Small intestine (tissue), 16 donors: ENCODE measurements at places on chromosomes 2 and 18.

DNA sequence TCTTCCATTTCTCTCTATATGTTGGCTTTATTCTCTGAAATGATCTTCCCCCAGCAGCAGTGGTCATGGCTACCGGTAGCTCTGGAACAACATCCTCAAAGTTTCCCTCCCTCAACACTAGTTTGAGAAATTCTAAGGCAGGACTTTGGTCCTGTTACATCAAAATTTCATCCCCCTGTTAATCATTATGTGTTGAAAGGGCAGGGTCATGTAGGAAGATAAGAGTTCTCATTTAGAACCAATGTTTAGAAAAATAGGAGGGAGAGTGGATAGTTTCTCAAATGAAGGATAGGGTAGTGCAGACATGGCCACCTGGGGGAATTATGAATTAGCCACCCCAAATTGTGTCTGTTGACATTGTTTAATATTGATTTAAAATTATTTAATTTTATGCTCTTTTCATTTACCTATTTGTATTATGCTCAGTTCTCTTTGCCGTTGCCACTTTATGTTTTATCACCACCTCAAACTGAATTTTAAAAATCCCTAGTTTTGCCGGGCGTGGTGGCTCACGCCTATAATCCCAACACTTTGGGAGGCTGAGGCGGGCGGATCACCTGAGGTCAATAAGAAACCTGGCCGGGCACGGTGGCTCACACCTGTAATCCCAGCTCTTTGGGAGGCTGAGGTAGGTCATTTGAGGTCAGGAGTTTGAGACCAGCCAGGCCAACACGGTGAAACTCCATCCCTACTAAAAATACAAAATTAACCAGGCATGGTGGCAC lies 22.3 kb downstream of the EML4 start:
- DNase-seq: peak; percentile 87

GRCh38 chr18:33014060-33014796 lies 241.4 kb upstream of the KLHL14 start:
- DNase-seq: peak; percentile 6

DNA sequence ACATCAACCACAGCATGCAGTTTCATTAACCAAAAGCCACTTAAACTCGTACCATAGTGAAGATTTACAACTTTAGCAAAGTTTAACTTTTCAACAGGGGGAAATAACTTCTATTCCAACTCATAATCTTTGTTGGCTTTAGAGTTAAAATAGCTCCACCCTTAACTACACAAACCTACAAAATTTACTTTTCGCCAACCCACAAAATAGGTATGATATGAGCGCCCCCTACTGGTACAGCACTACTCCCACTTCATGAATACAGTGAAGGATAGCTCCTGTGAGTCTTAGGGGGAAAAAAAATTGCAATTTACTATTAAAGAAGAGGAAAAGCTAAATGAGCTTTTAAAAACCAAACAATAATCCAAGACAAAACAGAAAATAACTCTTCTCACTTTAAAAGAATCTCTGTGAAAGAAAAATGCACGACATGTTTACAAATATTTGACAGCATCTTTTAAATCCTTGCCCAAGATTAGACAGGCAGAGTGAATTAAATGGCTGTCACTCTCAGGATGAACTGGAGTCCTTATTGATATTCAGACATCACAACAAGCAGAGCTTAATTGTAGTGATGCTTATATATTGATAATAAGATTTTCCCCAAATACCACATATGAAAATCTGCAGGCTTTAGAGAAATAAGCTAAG lies 32.2 kb downstream of the TMEFF2 start:
- peak; percentile 60 for DNase-seq

DNA sequence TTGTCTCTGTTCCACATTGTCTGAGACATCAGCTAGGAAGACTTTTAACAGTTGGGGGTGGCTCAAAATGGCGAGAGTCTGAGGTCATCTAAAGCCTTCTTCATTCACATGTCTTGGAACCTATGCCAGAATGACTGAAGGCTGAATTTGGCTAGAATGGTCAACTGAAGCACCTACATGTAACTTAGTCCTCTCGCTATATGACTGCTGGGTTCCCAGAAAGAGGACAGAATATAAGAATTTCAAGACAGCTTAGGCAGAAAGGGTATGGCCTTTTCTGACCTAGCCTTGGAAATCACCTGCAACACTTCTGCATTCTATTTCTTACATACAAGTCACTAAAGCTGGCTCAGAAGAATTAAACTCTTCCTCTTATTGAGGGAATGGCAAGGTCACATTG lies 75.6 kb upstream of the OTX1 start:
- DNase-seq: no peak

- no peak for DNase-seq
These were observed 30.4 kb upstream of the ZC3H15 start for GRCh38 chr2:186455613-186456012.

GRCh38 chr2:190646780-190647522 lies 1.9 kb upstream of the NAB1 start:
- DNase-seq: no peak

GRCh38 chr2:150286730-150287362 lies 200.6 kb downstream of the RND3 start:
- no peak for DNase-seq

- DNase-seq: no peak
These were observed 50.8 kb downstream of the TRABD2A start for GRCh38 chr2:84830095-84830494.

- DNase-seq: peak; percentile 28
These were observed 11.3 kb upstream of the MLPH start for GRCh38 chr2:237475704-237476141.

GRCh38 chr2:171811245-171811628 lies 82.8 kb downstream of the SLC25A12 start:
- peak; percentile 66 for DNase-seq

- peak; percentile 71 for DNase-seq
These were observed 2.7 kb downstream of the STK16 start for GRCh38 chr2:219247678-219248642.

DNA sequence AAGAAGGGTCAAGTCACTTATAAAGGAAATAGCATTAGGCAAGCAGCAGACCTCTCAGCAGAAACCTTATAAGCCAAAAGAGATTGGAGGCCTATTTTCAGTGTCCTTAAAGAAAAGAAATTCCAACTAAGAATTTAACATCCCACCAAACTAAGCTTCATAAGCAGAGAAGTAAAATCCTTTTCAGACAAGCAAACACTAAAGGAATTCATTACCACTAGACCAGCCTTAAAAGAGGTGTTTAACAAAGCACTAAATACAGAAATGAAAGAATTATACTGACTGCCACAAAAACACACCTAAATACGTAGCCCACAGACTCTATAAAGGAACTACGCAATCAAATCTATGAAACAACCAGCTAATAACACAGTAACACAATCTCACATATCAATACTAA lies 160.4 kb downstream of the EXOC6B start:
- no peak for DNase-seq

DNA sequence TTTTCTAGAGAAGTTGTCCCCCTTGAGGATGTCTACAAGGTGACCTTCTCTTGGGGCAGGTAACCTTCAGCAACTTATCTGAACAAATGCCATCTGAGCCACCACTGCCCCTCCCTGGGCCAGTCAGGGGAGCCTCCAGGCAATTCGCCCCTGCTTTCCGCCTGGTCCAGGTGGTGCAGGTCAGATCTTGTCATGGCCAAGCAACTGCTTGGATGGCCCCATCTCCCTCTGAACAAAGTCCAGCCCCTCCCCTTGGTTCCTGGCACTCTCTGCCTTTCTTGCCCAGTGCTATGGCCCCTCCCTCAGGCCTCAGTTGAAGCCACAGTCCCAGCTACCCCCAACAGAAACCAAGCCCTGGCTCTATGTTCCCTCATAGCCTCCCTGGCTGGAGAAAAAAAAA lies 138.7 kb downstream of the ALPK2 start:
- peak; percentile 67 for DNase-seq

DNA sequence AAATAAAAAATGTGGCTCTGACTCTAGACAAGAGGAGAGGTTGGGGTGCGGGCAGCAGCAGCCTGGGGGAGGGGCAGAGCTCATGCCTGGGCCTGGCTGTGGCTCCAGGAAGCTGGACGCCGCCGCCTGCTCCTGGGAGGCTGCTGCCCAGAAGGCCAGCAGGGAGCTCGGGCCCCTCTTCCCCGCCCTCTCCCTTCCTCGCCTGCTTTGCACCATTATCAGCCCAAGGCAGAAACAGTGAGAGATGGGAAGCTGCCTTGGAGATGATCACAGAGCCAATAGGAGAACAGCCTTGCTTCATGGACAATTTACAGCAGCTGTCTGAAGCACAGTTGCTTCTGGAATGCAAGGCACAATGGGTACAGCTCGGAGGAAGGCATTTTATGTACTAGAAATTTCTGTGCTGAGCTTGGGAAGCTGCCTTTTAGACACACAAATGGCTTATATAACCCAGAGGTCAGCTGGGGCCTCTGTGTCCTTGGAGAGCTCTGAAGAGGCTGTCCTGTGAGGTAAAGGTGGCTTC lies 55.3 kb upstream of the AFF3 start:
- DNase-seq: peak; percentile 57

DNA sequence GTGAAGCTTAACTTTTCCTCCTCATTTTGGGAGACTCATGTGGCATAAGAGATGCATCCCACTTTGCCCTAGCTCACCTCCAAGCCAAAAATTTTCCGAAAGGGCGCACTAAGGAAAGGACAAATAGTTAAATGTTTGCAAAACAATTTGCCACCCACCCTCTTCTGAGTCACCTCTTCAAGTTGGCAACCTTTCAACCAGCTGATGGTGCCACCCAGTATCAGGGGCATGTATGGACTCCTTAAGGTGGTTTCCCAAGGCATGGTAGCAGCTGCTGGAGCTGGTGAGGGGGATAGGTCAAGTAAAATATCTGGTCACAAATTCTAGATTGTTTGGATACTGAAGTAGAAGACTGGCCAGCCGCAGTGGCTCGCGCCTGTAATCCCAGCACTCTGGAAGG lies 17.2 kb upstream of the ITGAV start:
- DNase-seq: no peak

DNA sequence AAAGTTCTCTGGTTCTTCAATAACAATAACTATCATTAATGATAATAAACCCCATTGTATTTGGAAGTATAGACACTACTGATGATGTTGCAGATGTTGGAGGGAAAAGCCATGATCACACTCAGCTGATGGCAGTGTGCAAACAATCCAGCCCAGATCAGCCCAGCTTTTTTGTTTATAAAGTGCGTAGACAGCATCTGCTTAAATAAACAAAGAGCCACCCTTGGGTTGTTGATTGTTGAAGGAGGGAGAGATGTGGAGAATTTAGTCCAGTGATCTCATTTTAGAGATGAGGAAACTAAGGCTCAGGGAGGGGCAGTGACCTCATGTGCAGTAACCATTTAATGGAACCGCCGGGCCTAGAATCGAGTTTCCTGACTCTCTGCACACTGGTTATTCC lies 56.0 kb upstream of the MEX3C start:
- no peak for DNase-seq

- DNase-seq: no peak
These were observed 374.3 kb downstream of the SLC4A3 start for GRCh38 chr2:220001751-220002150.

DNA sequence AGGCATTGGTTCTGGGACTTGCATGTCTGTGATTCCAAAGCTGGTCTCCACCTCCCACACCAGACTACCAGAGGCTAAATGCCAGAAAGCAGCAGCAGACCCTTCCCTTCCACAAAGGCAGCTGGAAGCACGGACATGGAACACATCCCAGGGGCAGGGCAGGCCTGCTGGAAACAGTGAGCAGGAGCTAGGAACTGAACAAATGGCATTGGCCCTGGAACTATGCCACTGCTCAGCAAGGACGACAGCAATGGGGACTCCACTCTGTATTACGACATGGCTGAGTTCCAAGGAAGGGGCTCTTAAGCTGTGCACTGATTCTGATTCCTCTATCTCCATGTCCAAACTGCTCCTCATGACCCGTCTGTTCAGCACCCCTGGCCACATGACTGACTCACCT lies 77.8 kb upstream of the TFCP2L1 start:
- DNase-seq: no peak
